ENCODE measurements at places on chromosomes 1 and 21.

DNA sequence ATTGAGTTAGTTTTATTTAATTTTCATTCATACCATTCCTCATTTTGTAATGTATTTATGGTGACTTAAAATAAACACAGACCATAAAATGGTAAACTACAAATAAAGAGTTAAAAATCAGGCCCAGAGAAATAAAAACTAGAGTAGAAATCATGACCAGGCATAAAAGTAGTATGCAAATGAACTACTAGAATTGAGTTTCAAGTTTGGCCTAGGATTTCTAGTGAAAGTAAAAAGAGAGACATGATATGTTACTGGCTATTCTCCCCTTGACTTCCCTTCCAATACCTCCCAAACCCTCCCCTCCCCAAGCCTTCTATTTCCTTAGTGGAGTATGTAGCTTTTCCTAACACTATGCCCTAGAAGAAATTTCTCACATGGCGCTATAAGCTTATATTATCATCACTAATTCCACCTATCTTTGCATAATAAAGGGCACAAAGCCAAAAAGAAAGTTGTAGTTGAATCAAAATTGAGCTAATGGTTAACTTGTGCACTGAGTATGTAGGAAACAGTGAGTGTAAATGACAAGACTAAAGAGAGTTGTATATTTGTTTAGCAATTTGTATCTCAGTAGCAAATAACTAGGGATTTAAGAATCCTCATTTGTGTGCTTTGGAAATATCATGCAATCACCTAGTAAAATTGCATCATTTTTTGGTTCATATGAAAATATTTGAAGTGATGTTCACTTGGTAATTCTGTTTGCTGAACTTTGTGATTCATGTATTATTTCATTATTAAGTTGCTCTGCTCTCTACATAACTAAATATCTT is 29.7 kb upstream of the CDC14A start:
- no peak for DNase-seq

DNA sequence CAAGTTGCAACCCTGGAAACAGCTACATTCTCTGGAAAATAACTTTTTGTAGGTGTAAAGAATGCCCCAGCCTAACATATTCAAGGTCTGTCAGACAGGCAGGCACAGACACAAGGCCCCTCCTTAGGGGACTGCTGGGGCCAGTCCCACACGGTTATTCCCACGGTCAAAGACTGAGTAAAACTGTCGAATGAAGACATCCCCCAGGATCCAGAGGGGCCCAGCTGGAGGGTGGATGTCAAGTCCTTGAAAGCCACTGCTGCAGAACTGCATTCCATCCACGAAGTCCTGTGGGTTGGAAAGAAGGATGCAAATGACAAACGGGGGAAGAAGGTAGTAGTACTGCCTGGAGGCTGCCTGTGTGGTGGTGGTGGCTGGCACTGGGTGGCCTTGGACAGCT is 6.9 kb upstream of the RAB7B start:
- no peak for DNase-seq

GRCh38 chr1:227774821-227775661 is 39.8 kb downstream of the SNAP47 start:
- no peak for DNase-seq

DNA sequence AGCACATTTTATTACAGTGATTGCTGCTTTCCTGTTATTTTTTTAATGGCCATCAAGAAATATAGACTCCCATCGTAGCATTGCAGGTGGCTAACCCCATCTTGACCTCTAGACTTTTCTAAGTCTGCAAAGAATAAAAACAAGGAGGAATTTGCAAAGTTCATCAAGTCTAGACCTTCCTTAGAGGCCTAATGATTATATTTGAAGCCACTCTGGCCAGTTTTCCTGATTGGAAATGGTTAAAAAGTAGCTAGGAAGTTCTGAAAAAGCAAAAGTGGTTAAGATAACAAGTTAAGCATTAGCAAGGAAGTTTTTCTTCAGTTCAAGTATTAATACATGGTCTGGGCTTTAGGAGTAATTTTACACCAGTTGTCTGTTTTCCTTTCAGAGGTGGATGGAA is 16.7 kb upstream of the KCNJ15 start:
- no peak for DNase-seq

- no peak for DNase-seq
Observed at GRCh38 chr1:150760013-150760412, 5.6 kb downstream of the CTSS start.

DNA sequence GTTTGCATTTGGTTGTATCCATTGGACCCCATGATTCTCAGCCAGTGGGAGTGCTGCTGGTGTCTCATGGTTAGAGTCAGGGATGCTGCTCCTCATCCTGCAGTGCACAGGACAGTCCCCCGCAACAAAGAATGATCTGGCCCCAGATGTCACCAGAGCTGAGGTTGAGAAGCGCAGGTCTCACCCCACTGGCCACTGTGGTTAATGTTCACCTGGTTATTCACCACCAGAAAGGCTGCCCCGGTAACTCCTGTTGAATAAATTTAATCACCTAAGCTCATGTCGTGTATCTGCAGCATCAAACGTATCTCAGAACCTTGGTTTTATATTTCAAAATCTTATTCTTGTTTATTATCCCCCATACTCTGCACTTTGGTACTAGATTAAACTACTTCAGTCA is 75.8 kb downstream of the ATP5PO start:
- no peak for DNase-seq

- no peak for DNase-seq
Observed at GRCh38 chr1:236009191-236009590, 55.7 kb downstream of the NID1 start.

GRCh38 chr1:240090957-240091600 is 604 bp upstream of the FMN2 start:
- DNase-seq: no peak

DNA sequence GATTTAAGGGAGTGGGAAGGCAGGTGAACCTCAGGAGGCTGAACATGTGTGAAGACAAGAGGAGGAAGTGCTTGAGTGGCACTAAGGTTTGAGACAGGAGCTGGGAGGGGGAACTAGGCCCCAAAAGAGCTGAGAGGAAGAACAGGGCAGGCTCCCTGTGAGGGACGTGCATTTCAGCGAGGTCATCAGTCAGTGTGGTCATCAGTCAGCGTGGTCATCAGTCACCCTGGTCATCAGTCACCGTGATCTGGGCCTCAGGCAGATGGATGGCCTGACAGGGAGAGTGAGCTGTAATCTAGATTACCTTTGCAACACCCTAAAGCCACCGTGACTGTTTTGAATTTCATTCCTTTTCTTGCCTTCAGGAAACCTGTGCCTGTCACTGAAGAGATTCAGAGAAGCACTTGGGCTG is 29.1 kb downstream of the VTCN1 start:
- DNase-seq: no peak

- no peak for DNase-seq
Observed at GRCh38 chr1:162388615-162389014, 7.1 kb downstream of the C1orf226 start.

DNA sequence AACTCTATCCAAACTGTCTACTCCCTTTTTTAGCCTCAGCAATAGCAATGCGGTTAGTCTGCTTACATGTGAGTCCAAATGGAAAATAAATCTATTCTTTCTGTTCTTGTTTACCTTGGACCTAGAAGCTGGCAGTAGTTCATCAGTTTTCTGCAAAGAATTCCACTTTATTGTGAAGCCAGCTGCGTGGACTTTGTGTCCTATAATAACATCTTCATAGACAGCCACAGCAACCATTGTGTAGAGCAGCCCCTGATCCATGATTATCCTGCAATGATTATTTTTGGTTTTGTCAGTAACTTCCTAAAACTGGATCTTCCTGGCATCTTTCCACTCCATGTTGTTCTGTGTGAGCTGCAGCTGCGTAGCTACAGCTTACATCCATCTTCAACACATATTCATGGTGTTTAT is 408.7 kb downstream of the NUF2 start:
- DNase-seq: no peak

DNA sequence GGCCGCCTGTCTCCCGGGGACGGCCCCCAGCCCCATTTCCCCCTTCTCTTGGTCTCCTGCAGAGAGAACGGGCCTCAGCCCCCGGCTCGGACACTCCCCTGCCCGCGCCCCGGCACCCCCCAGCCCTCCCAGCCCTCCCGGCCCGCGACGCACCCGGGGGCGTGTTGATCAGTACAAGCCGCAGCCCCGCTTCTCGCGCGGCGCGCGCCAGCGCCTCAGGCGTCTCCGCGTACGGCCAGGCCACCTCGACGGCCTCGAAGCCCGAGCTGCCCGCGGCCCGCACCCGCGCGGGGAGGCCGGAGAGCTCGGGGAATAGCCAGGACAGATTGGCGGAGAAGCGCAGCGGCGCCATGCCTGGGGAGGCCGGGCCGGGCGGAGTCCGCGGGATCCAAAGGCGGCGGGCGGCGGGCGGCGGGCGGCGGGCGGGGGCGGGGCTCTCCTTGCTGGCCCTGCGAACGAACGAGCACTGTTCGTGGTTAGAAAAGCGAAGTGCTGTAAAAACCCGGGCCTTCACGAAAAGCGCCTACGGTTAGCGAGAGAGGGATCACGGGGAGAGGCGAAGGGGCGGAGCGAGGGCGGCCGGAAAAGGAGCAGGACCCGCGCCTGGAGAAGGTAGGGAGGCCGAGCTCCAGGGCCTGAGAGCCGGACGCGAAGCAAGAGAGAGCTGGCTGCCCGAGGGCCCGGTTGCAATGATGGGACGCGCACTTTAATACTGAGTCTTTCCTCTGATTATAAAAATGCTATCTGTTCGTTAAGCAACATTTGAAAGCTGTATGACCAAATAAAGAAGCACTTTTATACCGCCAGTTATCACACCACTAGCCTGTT is at the start of gene HYI:
TSS of gene HYI (minus strand) at position 490 of the 828 bp plus-strand sequence. CDS start at position 352, 138 bp downstream.
- DNase-seq: peak; percentile 67

DNA sequence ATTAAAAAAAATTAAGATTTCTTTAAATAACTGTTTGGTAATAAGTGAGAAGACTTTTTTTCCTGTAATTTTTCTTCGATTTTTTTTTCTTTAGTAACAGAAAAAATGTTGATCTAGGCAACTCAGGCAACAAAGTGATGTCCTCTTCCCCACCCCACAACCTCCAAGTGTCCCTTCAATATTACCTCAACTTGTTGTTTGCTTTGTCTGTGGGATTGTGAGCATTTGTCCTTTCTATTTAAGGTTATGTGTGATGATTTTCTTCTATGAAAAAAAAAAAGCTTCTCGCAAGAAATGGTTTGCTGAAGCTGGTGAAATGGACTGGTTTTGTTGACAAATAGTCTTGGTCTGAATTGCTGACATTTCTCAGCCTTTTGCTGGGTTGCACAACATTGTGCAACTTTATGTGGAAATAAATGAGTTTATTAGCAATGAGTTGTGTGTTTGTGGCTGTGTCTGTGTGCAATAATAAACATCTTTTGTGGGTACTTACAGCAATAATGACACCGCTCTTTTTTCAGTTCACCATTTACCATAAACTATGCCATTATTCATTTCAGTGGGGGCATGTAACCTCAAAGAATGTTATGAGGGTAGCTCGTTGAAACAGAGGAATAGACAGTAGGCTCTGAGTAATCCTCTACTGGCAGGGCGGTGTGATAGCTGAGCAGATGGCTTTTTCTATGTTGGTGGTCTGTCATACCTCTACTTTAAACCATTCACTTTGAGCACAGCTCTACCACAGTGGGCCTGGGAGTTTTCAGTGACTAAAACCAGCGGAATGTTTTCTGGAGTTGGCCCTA is 218.4 kb downstream of the HLX start:
- DNase-seq: no peak

DNA sequence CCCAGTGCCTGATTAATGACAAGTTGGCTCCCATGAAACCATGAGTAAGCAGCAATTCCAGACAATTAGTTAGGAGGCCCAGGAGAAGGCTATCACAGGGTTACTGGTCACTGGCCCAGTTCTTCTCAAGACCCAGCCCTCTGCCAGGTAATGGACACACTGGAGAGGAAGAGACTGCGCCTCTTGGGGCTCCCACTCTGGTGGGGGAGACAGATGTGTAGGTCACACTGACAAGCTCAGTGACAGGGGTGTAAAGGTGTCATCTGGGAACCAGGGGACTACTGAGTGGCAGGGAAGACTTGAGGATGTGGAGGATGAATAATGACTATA is 4.9 kb downstream of the HPCA start:
- DNase-seq: no peak

- no peak for DNase-seq
Observed at GRCh38 chr1:147748676-147749350, 11.6 kb downstream of the GJA5 start.

DNA sequence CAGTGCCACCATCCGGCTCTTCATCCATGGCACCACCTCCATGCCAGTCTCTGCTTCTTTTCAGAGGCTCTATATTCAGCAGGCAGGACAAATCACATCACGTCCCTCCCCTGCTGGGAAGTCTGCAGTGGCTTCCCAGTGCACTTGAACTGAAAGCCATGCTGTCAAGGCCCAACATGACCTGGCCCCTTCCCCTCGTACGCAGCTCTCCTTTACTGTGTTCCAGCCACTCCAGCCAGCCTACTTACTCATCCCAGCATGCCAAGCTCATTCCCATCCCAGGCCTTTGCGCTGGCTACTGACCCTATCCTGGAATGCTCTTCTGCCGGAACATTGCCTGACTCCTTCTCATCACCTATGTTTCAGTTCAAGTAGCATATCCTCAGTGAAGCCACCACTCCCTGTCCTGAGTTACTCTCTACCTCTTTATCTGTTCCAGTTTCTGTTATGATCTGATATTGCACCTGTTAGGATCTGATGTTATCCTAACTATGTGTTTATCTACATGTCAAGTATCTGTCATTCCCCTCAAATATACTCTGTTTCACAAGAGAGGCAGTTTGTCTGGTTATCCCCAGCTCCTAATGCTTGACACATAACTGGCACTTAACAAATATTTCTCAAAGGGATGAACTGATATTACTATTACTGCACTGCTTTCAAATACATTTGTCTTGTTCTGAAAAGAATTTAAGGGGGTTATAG is 101.2 kb upstream of the F3 start:
- no peak for DNase-seq

DNA sequence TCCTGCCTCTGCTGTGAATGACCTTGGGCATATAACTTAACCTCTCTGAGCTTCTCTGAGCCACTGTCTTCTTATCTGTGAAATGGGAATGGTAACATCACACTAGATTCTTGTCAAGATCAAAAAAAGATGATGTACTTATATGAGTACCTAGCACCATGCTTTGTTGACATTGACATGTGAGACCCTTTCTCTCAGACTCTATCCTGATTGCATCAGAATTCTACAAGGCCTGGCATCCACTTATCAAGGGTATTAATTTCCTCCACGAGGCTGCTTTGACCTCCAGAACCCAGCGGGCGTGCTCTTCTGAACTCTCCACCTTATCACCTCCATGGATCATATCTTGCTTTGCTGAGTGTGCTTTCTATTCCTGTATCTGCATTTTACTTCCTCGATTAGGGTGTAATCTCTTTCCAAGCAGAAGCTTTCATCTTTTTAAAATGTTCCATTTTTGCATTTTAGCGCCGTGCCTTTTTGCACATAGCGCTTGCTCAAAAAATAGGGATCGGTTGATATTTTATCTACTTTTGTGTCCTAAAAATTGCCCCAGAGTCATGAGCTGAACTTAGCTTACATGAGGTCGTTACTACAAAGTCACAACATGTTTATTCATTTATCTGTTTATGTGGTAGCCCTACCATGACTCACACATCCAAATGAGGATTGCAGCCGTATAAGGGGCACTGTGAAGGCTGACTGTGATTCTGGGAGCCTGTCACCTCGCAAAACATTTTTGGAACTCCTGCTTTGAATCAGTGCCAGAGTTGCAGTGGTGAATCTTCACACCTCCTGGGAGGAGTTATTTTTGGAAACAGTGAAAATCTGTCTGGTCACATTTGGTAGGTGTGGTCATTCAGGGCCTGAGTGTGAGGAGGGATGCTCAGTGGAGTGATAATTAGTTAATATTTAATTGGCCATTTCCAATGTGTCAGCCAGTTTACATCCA is 63.2 kb downstream of the IER5 start:
- DNase-seq: no peak
